ENCODE measurements at places on chromosomes 7 and 10.

DNA sequence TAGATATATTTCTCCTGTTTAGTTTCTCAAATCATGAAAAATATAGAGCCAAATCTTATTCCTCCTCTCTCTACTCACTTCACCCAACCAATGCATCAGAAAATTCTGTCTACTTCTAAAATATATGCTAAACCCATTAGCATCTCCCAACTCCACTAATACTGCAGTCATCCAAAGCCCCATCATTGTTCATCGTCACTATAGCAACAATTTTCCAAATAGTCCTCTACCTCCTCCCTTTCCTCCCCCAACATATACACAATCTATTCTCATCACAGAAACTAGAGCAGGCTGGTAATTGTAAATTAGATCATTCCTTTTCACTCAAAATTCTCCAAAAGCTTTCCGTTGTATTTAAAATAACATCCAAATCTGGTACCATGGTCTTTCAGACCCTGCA, 38.4 kb upstream of the C10orf120 start:
- no peak for DNase-seq
- H3K36me3 ChIP-seq, result no peaks in the 10 kb centered on the region
- H3K27me3 ChIP-seq, result no peaks in the 10 kb centered on the region
- H3K4me3 ChIP-seq, result no peak overlapping the region
- H3K4me1 ChIP-seq, result no peaks in the 10 kb centered on the region

DNA sequence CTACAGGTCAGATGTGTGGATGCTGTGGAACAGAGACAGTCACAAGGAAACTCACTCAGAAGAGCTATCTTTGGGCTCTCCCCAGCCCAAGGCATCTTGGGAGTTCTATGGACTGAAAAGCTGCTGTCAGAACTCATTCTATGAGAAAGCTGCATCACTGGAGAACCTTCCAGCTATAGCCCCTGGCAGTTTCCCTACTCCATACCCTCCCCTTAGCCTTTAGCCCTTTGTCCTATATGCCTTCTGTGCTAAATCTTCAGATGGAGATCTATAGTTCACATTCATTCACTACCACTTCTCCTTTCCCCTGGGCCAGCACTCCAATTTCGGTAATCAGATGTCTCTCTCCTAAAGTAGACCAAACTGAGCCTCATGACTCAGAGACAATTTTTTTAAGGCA, 6.9 kb downstream of the WNT8B start:
- H3K27ac ChIP-seq, result no peak overlapping the region
- no peaks in the 10 kb centered on the region for H3K27me3 ChIP-seq
- no peak overlapping the region for H3K4me3 ChIP-seq
- H3K36me3 ChIP-seq, result no peaks in the 10 kb centered on the region

GRCh38 chr7:54543051-54543488, 895 bp downstream of the VSTM2A start:
- H3K27me3 ChIP-seq, result peaks cover 12% of the 10 kb centered on the region
- no peak overlapping the region for H3K4me3 ChIP-seq
- H3K36me3 ChIP-seq, result no peaks in the 10 kb centered on the region
- H3K27ac ChIP-seq, result no peak overlapping the region
- no peak for DNase-seq

- no peak for DNase-seq
- no peaks in the 10 kb centered on the region for H3K27me3 ChIP-seq
- H3K4me1 ChIP-seq, result peaks cover 4% of the 10 kb centered on the region
- H3K36me3 ChIP-seq, result no peaks in the 10 kb centered on the region
Observed at GRCh38 chr7:1872191-1873069, 202.4 kb downstream of the ELFN1 start.

- H3K27me3 ChIP-seq, result no peaks in the 10 kb centered on the region
- peaks cover 18% of the 10 kb centered on the region for H3K4me1 ChIP-seq
- no peak overlapping the region for H3K27ac ChIP-seq
- H3K4me3 ChIP-seq, result no peak overlapping the region
- no peaks in the 10 kb centered on the region for H3K36me3 ChIP-seq
- no peak for DNase-seq
Observed at GRCh38 chr7:70727861-70728260, 404.1 kb upstream of the GALNT17 start.

DNA sequence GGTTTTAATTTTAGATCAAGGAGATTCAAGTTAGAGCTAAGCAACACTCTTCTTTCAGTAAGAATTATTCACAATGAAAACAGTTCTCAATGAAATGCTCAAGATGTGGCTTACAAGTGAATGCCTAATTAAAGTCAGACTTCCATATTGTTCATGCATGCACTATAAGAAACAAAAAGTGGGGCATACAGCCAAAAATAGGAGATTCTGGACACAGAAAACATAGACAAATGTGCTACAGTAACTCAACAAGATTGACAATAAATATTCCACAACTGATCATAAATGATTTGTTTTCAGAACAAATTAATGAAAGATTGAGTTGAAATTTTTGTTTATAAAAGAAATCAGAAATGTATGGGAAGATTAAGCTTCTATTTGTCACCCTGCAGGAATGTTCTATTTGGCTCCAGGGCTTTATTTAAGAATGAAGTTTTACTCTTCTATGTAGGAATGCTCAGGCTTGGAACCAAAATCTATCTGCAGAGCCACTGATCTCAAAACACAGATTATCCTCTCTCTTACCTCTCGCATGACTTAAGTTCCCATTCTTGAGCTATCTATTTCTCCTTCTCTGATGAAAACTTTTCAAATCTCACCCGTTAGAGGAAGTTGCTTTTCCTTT, 89.0 kb upstream of the PIP4K2A start:
- no peaks in the 10 kb centered on the region for H3K4me1 ChIP-seq
- H3K27ac ChIP-seq, result no peak overlapping the region
- no peak for DNase-seq
- no peak overlapping the region for H3K4me3 ChIP-seq

DNA sequence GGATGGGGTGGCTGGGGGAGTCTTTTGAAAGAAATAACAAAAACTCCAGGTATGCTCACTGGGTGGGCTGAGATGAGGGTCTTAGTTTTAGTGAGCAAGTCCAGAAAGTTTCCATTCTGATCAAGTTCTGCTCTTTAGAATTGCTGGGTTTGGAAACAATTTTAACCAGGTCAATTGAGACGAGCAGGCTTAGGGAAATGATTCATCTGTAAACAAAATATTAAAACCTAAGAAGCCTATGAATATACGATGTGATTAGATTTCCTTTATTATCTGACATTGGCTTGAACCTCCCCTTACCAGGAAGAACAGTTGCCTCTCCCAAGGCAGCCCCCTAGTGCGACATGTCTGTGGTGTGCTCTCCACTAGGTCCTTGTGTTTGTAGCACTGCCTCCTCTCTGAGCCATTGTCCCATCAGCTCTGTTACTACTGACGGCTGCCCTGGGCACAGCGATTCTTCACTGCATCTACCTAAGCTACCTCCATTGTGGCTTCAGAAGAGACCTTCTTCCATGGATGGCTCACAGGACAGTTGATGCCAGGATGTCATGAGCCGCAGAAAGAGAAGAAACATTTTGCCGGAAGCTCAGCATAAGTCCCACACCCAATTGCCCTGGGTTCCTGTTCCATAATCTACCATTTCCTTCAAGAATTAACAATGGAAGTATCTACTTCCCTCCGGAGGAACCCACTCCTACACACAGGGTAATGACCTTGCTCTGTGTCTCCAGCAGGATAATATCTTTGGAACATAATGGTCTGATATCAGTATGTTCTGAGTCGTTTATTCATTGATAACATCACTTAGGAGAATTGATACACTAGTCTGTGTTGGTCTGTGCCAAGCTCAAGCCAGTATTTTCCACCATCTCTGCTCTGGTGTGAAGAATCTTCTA, 95.1 kb upstream of the ITGB1 start:
- DNase-seq, result no peak
- no peaks in the 10 kb centered on the region for H3K27me3 ChIP-seq
- H3K36me3 ChIP-seq, result no peaks in the 10 kb centered on the region
- H3K4me1 ChIP-seq, result no peaks in the 10 kb centered on the region
- no peak overlapping the region for H3K4me3 ChIP-seq

GRCh38 chr7:129517931-129518330, 15.6 kb downstream of the SMKR1 start:
- DNase-seq, result no peak
- no peak overlapping the region for H3K4me3 ChIP-seq
- H3K27me3 ChIP-seq, result no peaks in the 10 kb centered on the region

DNA sequence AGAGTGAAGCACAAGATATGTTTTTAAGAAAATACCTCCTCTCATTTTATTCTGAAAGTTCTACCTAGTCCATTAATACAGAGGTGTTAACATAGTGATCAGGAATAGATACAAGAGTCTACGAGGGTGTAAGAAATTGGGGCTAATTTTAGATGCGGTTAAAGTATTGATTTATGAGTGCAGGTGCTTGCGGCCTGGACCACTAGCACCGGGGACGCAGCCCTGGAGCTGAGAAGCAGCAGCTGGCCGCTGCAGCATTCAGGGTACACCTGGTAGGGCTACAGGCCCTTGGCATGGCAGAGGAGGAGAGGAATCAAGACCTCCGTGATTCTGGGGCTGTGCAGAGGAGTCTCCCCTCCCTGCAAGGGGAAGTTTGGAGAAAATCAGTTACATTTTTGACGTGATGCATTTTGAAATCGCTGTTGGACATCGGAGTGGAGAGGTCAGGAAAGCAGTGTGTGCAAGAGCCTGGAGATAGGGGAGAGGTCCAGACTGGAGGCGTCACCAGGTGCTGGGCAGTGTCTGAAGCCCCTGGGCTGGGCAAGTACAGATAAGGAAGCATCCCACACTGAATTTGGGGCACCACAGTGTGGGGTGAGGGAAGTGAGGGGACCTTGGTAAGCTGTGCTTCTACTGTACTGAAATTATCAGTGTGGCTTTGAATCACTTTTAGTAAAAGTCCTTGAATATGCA, 112.3 kb downstream of the VWC2 start:
- no peaks in the 10 kb centered on the region for H3K4me1 ChIP-seq
- no peaks in the 10 kb centered on the region for H3K36me3 ChIP-seq

DNA sequence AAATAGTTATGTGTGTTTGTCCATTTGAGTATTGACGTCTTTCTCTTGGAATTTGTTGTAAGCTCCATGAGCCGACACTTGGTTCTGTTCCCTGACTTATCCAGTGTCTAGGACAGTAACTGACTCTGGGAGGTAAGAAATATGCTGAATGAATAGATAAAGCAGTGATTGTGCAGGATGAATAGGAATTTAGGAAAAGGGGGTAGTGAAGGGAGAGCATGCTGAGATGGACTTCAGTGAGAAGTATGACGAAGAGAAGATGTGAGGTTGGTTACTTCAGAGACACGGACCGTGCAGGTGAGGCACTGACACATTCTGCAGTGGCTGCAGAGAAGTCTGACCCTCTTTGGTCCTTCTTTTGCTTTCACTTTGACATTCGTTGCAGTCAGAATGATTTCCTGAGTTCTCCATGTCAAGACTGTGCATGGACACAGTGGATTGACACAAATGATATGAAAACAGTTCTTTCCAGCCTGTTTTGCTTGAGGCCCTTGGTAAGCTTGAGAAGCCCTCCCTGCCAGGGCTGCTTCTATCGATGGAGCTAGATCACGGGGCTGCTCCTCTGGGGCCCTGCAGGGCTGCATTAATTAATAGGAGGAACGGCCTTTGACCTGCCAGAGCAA, 261.5 kb upstream of the SORCS1 start:
- no peaks in the 10 kb centered on the region for H3K27me3 ChIP-seq
- DNase-seq, result no peak
- H3K27ac ChIP-seq, result no peak overlapping the region
- H3K36me3 ChIP-seq, result no peaks in the 10 kb centered on the region
- no peak overlapping the region for H3K4me3 ChIP-seq

DNA sequence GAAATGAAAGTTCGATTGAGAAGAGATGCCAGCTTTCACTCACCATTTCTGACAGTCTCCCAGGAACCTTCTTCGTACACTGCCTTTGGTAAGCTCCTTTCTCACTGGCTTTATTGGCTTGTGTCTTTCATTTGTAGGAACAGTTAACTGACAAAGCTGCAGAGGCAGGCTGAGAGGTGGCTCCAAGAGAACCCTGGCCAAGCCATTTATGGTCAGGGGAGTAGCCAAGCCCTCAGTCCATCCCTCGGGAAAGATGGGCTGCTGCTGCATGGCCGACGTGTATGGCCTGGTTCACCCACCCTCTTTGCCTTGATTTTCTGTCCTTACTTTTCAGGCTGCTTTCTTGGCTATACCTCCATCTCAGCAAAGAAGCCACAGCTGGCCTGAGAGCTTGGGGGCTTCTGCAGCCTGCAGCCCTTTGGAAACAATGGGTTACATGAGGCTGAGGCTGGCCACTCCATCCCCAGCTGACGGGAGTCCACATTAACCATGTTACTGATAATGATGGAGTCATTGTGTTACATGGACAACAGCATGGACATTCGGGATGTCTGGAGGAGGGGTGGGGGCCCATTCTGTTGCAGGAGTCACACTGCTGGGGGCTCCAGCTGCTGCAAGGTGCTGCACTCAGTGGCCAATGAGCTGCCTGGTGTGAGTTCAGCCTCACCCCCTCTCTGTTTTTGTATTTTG, at the start of gene OPALIN:
Gene OPALIN (minus strand): TSS at position 152 of the 690 bp plus-strand sequence. CDS start 106 bp downstream, at position 46.
- no peak for DNase-seq
- no peaks in the 10 kb centered on the region for H3K27me3 ChIP-seq
- H3K4me1 ChIP-seq, result no peaks in the 10 kb centered on the region
- no peak within 1 kb of the TSS for H3K4me3 ChIP-seq

GRCh38 chr7:106329971-106330733, 45.4 kb upstream of the NAMPT start:
- H3K27me3 ChIP-seq, result no peaks in the 10 kb centered on the region
- no peak for DNase-seq
- H3K36me3 ChIP-seq, result no peaks in the 10 kb centered on the region
- peaks cover 19% of the 10 kb centered on the region for H3K4me1 ChIP-seq
- H3K27ac ChIP-seq, result no peak overlapping the region

DNA sequence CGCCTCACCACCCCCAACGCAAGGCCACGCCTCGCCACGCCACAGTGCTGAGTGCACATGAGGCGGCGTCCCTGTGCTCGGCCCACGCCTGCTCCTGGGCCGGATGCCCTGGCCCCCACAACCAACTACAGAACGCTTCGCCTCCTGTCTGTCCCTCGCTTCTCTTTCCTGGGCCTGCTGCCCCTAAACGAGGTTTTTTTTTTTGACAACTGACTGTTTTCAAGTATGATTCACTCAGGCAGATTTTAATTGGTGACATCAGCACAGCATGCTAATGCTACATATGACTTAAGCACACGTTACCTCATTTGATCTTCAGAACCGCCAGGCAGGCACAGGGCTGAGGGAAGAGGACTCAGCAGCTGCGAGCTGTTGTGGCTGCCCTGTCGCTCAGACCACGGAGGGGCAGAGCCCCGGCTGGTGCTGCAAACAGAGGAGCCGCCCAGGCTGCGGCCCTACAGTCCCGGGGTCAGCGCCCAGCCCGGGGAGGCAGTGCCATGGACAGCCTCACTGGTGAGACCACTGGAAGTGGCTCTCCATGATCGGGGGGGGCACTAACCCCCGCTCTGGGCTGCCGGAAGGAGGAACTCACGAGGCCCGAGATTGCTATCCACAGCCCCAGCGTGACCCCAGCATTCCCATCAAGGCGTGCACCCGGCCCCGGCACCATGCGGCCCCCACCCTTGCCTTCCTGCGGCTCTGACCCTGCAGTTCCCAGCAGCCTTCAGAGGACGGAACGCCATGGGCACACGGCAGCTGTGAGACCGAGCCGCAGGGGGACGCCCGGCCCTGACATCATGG, 212.8 kb downstream of the MAD1L1 start:
- peaks cover 36% of the 10 kb centered on the region for H3K4me1 ChIP-seq
- no peak for DNase-seq
- no peaks in the 10 kb centered on the region for H3K27me3 ChIP-seq
- peak overlapping the region; percentile 18 for H3K4me3 ChIP-seq
- peak overlapping the region; percentile 94 for H3K27ac ChIP-seq
- H3K36me3 ChIP-seq, result no peaks in the 10 kb centered on the region
